ENCODE measurements at places on chromosomes 7 and 10.

- no peak for DNase-seq
These were observed 110.6 kb upstream of the ASAH2 start for GRCh38 chr10:50361946-50362345.

DNA sequence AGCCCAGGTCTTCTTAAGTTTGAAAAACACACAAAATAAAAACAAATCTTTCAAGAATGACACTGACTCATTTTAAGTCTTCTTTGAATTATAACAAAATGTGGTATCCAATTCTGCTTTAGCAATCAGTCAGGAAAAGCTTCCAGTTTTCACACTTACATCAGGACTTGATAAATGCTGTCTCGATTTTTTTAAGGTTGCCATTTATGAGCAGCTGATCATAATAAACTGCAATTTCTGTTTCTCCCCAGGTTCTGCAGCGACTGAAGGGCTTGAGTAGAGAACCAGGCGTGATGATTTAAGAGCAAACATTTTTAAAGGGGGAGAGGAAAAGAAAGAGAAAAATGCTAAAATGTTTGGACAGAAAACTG is 71.1 kb downstream of the FAM107B start:
- no peak for DNase-seq

- no peak for DNase-seq
These were observed 30.8 kb upstream of the EFCAB10 start for GRCh38 chr7:105611856-105612775.

- DNase-seq = no peak
These were observed 52.0 kb downstream of the PTEN start for GRCh38 chr10:87915406-87915805.

- no peak for DNase-seq
These were observed 287.1 kb upstream of the NEBL start for GRCh38 chr10:21184216-21184615.

DNA sequence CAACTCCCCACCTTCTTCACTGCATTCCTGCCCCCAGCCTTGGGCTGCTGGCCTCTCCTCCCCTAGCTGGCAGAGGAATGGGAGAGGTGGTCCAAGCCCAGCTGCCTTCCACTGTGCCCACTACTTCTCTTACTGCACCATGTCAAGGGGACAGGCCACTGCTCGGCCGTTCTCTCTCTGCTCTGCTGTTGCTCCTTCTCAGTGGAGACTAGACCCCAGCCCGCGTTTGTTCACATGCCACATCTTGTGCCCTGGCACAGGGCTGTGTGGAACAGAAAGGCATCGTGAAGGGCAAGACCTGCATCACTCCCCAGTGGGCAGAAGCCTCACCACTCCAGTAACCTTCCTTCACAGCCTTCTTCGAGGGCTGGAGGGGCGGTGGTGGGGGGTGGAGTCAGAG is 711 bp upstream of the CDHR3 start:
- DNase-seq = no peak

DNA sequence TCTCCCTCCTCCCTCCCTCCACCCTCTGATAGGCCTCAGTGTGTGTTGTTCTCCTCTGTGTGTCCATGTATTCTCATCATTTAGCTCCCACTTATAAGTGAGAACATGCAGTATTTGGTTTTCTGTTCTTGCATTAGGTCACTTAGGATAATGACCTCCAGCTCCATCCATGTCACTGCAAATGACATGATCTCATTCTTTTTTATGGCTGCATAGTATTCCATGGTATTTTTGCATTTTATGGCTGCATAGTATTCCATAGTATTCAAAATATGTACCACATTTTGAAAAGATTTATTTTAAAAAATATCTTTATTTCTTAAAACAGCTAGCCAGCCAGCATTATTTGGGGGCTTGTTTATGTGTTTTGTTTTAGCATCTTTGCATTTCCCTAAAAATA is 275.6 kb downstream of the SFMBT2 start:
- no peak for DNase-seq

GRCh38 chr7:27121684-27122076 is 8.9 kb downstream of the HOXA4 start:
- DNase-seq = no peak

DNA sequence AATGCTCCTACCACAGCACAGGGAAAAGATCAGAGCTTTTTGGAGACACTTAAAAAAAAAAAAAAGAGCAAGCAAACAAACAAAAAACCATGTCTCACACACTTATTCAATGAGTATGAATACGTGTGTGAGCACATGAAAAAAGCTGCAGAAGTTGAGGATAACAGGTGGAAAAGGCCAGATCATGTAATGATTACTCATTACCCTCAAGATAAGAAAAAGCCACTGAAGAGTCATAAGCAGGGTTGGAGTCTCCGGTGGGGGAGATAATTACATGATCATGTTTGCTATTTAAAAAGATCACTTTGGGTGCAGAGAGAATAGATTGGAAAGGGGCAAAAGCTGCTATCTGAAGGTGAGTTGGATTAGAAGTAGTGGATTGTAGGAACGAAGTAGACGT is 77.0 kb downstream of the POU6F2 start:
- DNase-seq = no peak

DNA sequence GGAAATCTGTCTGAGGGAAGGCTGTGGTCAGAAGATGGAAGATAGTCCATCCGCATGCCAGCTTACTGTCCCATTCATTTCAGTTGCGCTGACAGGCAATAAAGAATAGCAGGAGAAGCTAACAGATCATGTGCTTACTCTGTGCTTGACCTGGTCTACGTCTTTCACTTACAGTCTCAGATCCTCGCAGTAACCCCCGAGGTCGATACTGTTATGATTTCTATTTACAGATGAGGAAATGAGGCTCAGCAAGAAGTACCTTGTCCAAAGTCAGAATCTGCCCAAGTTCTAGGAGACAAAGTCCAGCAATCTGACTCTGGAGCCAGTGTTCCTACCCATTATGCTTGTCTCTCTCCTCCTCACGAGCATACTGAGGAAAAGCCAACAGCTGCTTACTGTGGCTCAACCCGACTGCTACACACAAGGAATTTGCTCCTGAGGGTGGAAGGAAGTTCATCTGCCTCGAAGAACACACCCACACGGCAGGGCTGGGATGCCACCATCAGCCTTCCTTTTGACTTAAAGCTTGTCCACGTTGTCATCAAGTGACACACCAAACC is 74.2 kb downstream of the MINPP1 start:
- DNase-seq = no peak

DNA sequence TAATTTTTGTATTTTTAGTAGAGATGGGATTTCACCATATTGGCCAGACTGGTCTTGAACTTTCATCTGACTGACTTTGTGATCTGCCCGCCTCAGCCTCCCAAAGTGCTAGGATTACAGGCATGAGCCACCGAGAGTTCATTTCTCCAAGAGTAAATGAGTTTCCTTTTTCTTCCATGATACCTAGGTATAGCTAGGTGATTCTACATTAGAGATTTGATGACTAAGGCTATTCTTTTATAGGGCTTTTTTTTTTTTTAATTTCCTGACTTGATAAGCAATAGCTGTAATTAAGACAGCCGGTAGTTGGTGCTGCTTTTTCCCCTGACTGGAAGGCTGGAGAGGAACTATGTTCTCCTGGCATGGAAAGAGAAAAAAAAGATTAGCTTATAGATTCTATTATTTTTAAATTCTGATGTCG is 3.3 kb downstream of the PTPN12 start:
- no peak for DNase-seq

DNA sequence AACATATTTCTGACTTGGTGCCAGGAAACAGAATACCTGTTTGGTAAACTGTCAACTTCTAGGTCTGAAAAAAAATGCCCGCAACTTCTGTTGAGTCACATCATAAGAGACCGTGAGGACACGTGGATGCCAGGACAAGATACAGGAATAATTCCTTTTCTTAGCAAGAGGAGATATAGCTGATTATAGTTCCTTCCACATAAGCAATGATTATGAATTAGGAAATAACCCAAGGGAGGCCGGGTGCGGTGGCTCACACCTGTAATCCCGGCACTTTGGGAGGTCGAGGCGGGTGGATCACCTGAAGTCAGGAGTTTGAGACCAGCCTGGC is 75.2 kb downstream of the CDC123 start:
- DNase-seq = no peak

DNA sequence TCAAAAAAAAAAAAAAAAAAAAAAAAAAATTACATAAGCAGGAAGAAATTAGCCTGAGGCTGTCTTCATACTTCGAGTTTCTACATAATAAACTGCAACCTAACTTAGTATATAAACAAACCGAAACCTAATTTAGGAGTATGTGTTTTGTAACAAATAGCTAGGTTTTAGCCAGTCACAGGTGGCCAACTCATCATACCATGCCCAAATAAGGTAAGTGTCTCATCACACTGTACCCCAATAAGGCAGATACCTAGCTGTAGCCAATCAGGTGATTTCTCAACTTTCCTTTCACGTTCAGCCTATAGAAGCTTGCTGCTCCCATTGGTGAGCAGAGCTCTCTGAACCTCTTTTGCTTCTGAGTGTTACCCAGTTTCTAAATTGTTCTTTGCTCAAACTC is 13.9 kb upstream of the AGR2 start:
- DNase-seq = no peak

DNA sequence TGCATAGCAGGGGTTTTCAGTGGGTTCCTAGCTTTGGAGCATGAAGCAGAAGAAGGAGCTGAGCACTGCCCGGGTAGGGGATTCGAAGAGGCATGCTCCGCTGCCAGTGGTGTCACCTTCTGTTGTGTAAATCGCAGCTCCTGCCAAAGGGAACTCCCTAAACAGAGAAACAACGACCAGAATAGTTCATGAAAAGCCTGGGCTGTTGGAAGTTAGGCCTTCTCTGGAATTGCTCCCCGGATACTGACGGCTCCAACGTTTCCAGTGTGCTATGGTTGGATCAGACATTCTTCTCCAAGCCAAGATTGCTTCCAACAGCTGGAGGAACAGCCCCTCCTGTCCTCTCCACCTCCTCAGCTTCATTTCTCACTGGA is 546.0 kb upstream of the FZD8 start:
- DNase-seq = peak; percentile 15

- DNase-seq = peak; percentile 39
These were observed 13.5 kb downstream of the PTPN12 start for GRCh38 chr7:77550586-77550985.

- DNase-seq = no peak
These were observed 46.6 kb upstream of the ADRA2A start for GRCh38 chr10:111030042-111030750.

DNA sequence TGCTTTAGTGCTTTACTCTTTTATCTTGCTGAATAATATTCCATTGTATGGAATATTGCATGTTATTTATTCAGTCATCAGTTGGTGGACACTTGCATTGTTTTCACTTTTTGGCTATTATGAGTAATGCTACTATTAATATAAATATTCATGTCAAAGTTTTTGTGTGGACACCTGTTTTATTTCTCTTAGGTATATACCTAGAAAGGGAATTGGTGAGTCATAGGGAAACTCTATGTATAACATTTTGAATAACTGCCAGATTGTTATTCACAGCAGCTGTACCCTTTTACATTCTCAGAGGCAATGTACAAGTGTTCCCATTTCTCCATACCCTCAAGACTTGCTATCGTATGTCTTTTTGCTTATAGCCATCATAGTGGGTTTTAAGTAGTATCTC is 268.7 kb downstream of the SEMA3A start:
- no peak for DNase-seq

DNA sequence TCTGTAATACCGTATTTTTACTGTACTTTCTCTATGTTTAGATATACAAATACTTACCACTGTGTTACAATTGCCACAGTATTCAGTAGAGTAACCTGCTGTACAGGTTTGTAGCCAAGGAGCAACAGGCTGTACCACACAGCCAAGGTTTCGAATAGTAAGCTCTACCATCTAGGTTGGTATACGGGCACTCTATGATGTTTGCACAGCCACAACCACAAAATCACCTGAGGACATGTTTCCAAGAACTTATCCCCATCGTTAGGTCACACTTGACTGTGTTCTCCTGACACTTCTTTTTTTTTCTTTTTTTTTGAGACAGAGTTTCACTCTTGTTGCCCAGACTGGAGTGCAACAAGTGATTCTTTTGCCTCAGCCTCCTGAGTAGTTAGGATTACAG is 134.6 kb upstream of the TRIM24 start:
- no peak for DNase-seq

DNA sequence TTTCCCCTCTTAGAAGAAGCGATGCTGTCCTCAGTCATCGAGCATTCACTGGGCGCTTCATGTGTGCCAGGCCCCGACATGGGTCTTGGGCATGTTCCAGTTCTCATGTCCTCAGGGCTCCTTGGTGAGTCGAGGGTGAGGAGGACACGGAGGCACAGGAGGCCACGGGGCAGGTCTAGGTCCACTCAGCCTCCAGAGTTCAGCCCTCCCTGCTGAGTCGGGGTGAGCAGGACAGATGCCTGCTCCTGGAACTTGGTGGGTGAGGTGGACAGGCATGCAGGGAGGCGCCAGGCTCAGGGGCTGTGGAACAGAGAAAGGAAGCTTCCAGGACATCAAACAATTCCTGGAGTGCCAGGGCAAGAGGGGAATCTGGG is 87.4 kb downstream of the BMS1 start:
- DNase-seq = no peak

- DNase-seq = no peak
These were observed 142.4 kb downstream of the CHCHD3 start for GRCh38 chr7:132939495-132939894.

DNA sequence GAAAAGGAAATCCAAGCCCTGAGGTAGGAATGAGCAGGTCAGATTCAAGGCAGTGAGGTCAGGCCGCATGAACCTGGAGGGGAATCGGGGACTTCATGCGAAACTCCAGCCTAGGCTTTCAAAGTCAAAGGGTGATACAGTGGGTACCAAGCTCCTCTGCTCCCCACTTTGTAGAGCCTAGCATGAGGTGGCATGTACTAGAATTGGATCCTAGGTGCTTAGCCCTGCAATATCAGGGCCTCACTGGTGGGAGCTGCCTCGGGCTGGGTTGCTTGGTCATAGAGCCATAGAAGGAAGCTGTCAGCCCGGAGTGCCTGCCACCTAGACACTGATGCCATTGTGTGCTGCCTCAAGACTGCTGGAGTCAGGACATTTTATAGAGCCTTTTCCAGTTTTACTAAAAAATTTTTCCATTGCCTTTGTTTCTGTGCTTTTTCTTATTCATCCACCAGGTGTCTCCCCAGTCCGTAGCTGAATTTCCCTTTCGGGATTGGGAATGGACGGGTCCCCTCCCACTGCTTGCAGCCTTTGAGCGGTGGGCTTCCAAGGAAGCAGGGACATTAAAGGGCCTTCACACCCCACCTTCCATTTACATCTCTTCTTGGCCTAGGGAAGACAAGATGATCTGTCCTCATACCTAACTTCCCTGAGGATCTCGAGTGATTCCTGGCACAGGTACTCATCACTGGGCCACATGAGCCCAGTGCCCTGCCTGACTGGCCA is 5.5 kb upstream of the LZTS2 start:
- peak; percentile 70 for DNase-seq

- DNase-seq = no peak
These were observed 31.3 kb downstream of the GNAT3 start for GRCh38 chr7:80480566-80480965.

- DNase-seq = no peak
These were observed 873.9 kb upstream of the MBL2 start for GRCh38 chr10:53646525-53646924.

GRCh38 chr10:13256627-13257026 is 22.5 kb upstream of the UCMA start:
- no peak for DNase-seq

GRCh38 chr10:93755443-93756116 is 2.2 kb upstream of the LGI1 start:
- DNase-seq = no peak

- no peak for DNase-seq
These were observed 11.4 kb downstream of the BLNK start for GRCh38 chr10:96260014-96260413.
